NCI-H2081 treated with DMSO at 0.1 percent for 48 hours (cell line): ENCODE measurements at places on chromosomes 12 and 14.
A peak's percentile ranks its signal among the peaks of the same experiment; 100 is the strongest.

- DNase-seq = peak; percentile 24
Observed at GRCh38 chr14:58152014-58152857, at the start of gene ARMH4. Gene ARMH4, minus strand, starts transcription at chr14:58152213. Its CDS starts 12,855 bp downstream, at chr14:58139358.

DNA sequence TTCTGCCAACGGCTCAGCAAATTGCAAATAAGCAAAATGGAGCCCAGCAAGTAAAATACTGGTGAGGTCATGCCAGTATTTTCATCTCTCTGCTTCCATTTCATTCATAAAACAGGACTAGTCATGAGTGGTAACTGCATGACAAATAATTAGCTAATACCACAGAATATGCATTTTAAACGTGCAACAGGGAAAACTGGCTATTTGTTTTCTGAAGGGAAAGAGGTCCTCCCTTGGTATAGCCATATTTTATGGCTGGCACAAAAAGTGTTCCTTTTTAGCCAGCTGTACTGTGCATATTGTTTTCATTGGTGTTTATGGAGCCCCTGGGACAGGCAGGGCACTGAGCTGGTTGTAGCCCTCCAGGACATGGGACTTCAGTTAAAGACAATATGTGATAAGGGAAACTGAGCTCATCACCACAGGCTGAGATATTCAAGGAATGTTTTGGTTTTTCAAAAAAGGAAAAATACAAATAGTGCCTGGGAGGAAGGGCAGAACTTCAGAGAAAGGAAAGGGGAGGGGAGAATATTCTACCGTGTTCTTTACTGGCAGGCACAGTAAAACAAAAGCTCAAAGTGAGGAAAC lies 26.1 kb upstream of the FOXN3 start:
- DNase-seq = no peak

DNA sequence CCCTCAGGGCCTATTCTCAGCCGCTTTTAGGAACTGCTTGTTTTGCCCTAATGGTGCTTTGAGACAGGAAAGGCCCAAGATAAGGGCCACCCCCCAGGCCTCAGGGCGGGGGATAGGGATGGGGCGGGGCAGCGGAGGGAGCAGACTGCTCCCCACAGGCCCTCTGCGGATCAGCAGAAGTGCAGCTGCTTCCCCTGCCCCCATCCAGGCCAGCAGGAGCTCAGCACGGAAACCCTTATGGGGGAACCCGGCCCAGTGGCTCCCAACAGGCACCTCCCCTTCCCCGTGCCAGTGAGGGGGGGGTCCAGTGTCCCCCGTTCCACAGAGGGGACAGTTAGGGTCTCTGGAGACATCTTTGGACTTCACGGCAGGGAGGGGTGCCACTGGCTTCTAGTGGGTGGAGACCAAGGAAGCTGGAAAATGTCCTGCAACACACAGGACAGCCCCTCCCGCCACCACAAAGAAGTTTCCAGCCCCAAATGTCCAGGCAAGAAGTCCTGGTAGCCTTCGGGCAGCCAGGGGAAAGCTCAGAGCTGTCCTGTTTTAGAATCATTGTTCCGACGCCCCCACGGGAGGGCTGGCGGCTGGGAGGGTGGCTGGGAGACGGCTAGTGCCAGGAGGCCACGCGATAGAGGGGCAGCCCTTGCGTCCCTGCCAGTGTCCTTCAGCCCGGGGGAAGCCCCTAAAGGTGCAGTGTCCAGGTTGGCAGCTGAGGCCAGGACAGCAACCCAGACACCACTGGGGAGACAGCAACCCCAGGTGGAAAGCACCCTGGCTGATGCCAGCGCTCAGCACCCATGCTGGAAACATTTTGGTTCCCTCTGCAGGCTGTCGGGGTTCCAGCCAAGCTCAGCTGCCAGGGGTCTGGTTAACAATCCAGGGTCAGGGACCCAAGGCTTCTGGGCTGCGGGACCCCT lies 10.4 kb upstream of the GPR132 start:
- no peak for DNase-seq

- DNase-seq = no peak
Observed at GRCh38 chr14:36519431-36520321, at the start of gene NKX2-1. Gene NKX2-1, minus strand, starts transcription at chr14:36520232. Its CDS starts 103 bp downstream, at chr14:36520129.

- no peak for DNase-seq
Observed at GRCh38 chr12:53279283-53279869, 11.3 kb downstream of the ESPL1 start.

GRCh38 chr12:45122768-45123380 lies 72.0 kb upstream of the DBX2 start:
- DNase-seq = no peak

GRCh38 chr14:100860556-100861187 lies 34.8 kb downstream of the MEG3 start:
- no peak for DNase-seq

- no peak for DNase-seq
Observed at GRCh38 chr12:56878010-56878339, 56.2 kb downstream of the SDR9C7 start.

- no peak for DNase-seq
Observed at GRCh38 chr12:110339184-110339952, 58.3 kb downstream of the ATP2A2 start.

DNA sequence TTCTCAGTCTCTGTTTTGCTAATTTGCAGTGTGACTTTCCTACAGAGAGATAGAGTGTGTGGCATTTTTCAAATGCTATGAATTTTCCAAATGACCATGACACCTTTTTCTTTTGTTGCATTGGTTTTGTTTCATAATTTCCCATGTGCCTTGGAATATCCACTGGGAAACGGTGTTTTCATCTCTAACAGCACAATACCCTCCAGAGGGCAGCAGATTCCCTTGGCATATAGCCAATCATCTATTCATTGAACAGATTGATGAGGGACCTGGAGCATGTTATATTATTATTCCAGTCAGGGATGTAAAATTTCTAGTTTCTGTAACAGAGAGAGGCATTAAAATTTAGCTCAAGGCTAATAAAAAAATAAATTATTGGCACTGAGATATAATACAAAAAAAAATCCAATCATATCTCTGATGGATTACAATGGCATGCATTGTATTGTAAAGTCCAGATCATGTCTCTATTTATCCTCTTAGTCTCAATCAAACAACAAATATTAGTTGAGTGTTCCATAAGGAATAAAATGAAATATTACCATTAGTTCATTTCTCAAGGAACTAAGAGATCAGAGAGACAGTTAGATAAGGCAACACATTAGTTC lies 29.6 kb upstream of the NTN4 start:
- DNase-seq = peak; percentile 33

- no peak for DNase-seq
Observed at GRCh38 chr12:79250960-79251755, 386.6 kb downstream of the SYT1 start.

DNA sequence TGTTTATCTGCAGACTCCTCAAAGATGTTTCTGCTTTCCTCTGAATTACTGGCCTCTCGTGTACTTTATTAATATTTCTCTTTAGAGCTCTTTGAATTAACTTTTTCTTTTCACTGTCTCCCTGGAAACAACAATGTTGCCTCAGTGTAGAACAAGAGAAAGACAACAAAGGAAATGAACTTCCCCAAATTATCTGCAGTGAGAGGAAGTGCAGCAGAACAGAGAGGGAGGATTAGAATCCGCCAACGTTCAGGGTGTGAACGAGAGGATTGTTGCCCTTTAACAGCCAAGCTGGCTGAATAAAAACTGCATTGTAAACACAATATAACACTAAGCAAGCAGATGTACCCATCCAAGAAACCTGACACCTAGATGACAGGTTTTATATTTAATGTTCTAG lies 375.9 kb downstream of the GALC start:
- DNase-seq = no peak

- no peak for DNase-seq
Observed at GRCh38 chr12:85621041-85621440, 215.2 kb downstream of the RASSF9 start.

DNA sequence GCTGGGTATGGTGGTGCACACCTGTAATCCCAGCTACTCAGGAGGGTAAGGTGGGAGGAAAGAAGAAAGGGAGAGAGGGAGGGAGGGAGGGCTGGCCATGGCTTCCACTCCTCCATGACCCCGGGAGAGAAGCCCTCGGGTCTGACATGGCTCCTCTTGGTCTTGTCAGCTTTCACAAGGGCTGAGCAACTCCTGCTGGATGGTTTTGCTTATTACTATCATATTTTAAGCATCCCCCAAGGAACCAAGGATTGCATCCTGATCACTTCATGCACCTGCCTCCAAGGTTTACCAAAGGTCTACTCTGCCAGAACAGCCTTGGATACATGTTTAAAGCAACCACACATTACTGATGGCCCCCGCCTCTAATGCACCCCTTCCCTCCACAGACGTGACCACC lies 28.0 kb upstream of the NCOR2 start:
- no peak for DNase-seq

- peak; percentile 14 for DNase-seq
Observed at GRCh38 chr14:99628887-99629618, 15.9 kb upstream of the HHIPL1 start.

GRCh38 chr12:11758510-11759493 lies 109.3 kb downstream of the ETV6 start:
- no peak for DNase-seq

GRCh38 chr14:94292872-94293577 lies at the start of gene SERPINA10:
Gene SERPINA10, minus strand, starts transcription at chr14:94293268. Its CDS starts 2,675 bp downstream, at chr14:94290593.
- DNase-seq = no peak

- DNase-seq = peak; percentile 11
Observed at GRCh38 chr12:64814432-64814831, 10.0 kb upstream of the TBC1D30 start.

GRCh38 chr12:8564656-8565055 lies 24.0 kb upstream of the CLEC4E start:
- no peak for DNase-seq

GRCh38 chr14:90440021-90440451 lies 43.2 kb downstream of the CALM1 start:
- DNase-seq = no peak

GRCh38 chr12:93921521-93921920 lies 226.9 kb upstream of the PLXNC1 start:
- DNase-seq = no peak

- no peak for DNase-seq
Observed at GRCh38 chr14:88210426-88210825, 112.6 kb downstream of the KCNK10 start.

DNA sequence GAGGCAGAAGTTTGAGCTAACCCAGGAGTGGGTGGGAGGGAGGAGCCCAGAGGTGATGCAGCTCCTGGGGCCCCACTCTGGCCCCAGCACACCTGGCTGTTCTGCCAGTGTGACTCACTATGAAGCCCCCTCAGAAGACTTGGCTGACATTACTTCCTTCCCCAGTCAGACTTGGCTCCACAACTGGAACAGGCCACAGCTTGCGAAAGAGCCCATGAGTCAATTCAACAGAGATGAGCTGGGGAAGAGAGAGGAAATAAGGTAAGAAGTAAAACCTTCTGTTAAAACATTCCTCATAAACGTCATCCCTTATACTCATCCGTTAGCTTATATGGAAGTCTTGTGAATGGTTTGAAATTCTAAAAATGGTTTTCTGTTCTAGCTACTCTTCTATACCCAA lies 245.9 kb downstream of the ADAMTS20 start:
- DNase-seq = no peak
